ENCODE measurements at places on chromosomes 16 and 17.

GRCh38 chr16:13945744-13946485 is 26.0 kb downstream of the ERCC4 start:
- no peak for DNase-seq

GRCh38 chr16:70250748-70251628 is 752 bp downstream of the EXOSC6 start:
- DNase-seq, result peak; percentile 83

- no peak for DNase-seq
Observed at GRCh38 chr17:74298778-74299177, 24.7 kb downstream of the DNAI2 start.

DNA sequence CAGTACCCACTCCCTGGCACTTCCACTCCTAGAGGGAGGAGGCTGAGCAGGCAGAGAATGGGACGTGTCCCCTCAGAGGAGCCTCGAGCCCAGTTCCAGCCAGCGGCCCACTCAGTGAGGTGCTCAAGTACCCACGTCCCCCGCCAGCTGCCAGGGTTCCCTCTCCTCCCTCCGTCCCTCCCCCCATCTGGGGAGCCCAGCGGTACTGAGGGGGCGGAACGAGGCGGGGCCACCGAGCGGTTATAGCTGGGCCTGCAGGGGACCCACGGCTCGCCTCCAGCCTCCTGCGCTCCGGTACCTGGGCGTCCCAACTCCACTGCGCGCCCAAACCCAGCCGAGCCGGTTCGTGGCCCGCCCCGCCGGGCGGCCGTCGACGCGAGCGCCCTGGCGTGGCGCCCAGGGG is at the start of gene NPW:
Gene NPW, plus strand, starts transcription at position 268 of the 403 bp plus-strand sequence.
- DNase-seq, result no peak

GRCh38 chr16:3637371-3637923 is 17.0 kb upstream of the DNASE1 start:
- DNase-seq, result peak; percentile 51

DNA sequence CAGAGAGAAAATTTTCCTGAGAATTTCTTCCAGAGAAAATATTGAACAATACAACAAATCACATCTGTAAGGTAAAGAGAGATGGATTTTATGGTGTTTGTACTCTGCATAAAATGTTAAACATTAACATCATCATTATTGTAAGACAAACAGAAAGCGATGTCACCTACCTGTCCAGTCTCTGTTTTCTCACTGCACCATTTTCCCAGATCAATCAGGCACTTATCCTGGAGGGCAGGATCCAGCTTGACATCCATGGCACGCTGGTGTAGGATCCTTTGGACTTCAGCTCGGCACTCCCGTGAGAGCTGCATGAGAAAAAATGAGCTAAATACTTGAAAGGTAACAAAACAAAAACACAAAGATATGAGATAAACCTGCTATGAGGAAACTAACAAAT is 55.9 kb upstream of the CLEC18B start:
- no peak for DNase-seq

DNA sequence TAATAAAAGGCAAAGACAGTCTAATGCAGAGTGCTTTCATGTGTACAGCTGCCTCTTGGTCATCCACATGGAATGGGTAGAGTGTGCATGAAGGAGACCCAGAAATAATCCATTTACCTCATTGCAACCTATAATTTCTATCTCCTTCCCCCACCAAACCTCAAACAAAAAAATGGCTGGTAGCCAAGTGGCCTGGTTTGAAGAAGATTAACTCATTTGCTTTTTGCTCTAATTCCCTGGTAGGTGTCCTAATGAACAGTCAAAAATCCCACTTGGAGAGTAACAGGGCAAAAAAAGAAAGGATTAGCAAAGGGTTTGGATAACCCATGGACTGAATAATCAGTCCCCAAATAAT is 13.0 kb upstream of the LYRM9 start:
- no peak for DNase-seq

DNA sequence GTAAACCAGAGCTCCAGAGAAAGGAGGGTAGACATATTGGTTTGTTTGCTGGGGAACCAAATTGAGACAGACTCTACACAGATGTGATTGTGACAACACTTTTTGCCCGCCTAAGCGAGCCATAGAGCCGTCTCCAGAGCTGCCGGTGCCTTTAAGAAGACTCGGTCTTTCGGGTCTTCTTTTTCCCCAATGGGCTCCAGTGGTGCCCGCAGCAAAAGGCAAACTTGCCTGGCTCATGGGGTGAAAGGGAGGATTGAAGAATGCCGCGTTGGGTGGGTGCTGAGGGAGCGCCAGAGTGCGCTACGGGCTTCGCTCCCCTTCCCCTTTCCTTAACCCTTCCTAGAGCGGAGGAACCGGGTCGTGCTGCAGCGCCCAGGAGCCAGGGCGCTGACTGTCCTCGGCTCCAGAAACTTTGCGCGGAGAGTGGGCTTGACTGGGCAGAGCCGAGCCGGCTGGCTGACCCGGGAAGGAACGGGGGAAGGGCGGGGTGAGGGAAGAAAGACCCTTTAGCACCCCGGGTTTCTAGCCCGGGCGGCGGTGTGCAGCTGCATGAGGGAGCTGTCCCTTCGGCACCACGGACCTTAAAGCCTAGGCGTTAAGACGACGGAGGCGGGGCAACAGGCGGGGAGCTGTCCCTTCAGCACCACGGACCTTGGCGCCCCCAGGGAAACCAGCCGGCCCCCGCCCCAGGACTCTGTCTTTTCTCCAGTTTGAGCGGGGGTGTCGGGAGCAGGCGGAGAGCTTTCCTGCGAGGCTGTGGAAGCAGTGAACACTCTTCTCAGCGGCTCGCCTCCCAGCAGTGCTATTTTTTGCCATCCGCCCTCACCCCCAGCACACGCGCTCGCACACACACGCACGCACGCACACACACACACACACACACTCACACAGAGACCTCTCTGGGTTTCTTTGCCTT is at the start of gene CACNG3:
Gene CACNG3, plus strand, starts transcription at position 880 of the 916 bp plus-strand sequence. CDS start 420 bp downstream, outside the sequence.
- peak; percentile 72 for DNase-seq

DNA sequence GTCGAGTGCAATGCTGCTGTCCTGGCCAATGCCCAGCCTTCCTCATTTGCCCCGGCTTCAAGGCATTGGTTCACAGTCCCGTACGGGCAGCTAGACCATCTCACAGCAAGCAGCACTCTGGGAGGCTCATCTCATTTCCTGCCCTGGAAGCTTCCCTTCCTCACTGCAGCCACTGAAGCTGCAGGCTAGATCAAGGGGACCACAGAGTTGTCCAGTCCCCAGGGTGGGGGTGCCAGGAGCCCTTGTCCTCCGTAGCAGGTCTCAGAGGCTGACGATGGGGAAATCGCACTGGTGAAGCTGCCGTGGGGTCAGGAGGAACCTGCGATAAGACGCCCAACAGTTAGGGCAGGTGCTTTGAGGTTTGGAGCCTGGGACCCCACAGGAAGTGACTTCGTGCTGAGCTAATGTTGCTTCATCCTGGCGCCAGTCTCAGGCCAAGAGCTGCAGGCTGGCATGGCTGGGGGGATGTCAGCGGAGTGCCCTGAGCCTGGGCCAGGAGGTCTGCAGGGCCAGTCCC is at the start of gene SPNS3:
Gene SPNS3, plus strand, starts transcription at position 426 of the 517 bp plus-strand sequence. Its CDS starts 28 bp downstream, at position 454.
- DNase-seq, result no peak

DNA sequence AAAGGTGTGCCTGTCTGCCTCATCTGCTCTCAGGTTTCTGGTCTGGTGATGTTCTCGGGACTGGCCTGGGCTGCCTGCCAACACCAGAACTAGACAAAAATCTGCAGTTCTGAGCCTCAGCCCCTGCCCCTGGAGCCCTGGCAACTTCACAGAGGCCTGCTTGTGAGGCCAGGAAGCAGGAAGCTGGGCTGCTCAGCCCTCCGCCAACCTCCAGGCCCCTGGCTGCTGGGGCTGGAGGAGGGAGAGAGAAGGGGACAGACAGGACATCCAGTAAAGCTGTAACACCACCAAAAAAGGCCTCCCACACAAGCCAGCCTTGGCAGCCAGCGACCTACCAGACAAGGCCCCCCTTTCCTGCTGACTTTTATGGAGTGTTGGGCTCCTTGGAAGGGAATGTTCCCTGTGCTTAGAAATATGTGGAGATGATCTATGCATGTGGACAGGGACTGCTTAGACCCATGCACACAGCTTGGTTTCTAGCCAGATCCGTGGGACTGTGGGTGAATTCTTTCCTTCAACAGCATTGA is 157.6 kb downstream of the XYLT1 start:
- DNase-seq, result no peak

GRCh38 chr16:14286368-14287230 is 215.5 kb downstream of the MRTFB start:
- peak; percentile 68 for DNase-seq

DNA sequence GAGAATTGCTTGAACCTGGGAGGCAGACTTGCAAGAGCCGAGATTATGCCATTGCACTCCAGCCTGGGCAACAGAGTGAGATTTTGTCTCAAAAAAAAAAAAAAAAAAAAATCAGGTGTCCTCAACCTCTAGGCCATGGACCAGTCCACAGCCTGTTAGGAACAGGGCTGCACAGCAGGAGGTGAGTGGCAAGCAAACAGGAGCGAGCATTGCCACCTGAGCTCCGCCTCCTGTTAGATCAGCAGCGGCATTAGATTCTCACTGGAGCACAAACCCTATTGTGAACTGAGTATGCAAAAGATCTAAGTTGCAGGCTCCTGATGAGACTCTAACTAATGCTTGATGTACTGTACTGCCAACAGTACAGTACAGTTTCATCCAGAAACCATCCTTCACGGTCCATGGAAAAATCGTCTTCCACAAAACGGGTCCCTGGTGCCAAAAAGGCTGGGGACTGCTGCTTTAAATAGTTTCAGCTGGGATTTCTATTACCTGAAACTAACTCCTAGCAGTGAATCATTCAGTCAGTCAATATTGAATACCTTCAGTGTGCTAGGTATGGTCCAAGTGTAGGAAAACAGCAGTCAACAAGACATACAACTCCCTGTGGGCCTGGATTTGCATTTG is 56.3 kb upstream of the DHX40 start:
- DNase-seq, result no peak

DNA sequence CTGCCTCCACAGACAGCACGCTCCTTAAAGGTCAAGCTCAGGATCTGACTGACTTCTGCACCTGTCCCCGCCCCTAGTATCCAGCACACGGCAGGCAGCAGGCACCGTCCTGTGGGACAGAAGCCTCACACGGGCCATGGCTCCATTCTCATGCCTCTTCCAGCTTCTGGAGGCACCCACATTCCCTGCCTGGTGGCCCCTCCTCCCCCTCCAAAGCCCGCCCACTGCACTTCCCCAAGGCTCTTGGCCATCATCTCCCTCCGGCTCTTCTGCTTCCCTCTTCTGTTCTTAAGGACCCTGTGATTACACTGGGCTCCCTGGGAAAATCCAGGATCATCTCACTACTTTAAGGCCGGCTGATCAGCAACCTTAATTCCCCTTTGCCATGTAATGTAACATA is 3.5 kb downstream of the CANT1 start:
- no peak for DNase-seq

DNA sequence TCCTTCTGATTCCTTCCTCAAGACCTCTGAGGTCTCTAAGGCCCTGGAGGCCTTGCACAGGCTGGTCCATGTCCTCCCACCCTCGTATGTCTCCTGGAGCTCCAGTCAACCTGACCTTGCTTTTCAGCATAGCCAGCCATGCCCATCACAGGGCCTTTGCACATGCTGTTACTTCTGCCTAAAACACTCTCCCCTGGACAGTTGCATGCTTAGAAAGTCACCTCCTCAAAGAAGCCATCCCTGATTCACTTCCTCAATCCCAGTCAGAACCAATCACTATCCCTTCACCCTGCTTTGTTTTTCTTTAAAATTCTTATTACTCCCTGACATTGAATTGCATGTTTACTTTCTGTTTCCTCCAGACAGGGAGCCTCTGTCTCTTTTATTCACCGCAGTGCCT is 322.1 kb upstream of the CCL2 start:
- no peak for DNase-seq

- DNase-seq, result peak; percentile 55
Observed at GRCh38 chr16:8655184-8655717, 19.2 kb upstream of the ABAT start.

DNA sequence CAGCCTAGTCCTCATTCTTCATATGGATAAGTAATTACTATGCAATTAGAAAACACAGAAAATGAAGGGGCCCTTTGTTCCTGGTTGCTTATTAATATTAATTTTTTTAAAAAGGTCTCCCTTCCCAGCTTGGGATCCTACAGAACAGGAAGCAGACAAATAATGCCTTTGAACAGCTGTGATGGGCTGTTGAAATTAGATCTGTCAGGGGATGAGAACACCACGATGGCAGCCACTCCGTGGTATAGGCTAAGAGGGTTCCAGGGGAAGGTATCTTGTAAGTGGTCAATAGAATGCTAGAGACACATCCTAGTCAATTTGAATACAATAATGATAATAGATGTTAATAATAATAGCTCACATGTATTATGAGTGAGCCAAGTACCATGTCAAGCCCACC is 83.1 kb downstream of the CCDC182 start:
- DNase-seq, result no peak

DNA sequence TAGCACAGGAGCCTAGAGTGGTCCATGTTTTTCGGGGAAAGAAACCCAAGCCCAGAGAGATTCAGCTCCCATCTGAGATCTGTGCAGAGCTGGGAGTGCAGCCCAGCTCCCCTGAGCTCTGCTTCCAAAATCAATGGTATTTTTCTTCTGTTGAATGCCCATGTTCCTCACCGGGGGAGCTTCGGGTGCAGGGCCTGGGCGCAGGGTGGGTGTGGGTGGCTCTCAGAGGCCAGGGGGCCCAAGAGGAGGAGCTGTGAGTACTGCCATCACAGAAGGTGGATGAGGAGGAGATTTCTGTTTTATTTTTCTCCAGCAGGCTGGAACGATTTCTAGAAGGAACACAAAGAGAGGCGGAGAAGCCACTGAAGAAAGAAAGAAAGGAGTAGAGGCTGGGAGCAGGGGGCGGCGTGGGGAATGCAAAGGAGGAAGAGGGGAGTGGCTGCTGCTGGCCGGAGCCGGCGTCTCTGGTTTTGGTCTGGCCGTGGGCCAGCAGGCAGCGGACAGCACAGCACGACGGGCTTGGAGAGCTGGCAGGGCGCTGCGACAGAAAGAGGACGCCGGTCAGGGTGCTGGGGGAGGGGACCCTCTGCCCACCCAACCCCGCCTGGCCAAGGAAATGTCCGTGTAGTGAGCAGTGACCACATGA is 76.2 kb upstream of the KSR1 start:
- no peak for DNase-seq

DNA sequence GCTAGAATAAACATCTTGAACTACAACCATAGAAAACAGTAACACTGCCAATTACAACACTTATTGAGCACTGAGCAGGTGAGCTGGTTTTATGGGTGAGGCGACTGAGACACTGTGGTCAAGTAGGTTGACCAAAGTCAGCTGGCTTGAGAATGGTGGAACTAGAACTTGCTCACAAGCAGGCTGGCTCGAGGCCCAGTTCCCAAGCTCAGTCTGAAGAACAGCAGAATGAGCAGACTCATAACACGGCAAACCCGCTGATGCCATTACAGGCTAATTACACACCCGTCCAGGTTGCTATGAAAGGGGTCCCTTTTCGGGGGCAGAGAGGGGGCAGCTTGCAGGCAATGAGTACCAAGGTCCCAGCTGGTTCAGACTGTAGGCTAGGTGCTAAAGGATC is 6.5 kb downstream of the ZZEF1 start:
- no peak for DNase-seq

GRCh38 chr17:42107597-42108576 is 4.6 kb downstream of the DHX58 start:
- DNase-seq, result peak; percentile 97

- DNase-seq, result no peak
Observed at GRCh38 chr16:4257646-4258556, 14.9 kb downstream of the TFAP4 start.

Measured in GM20000 (cell line).